ENCODE measurements at places on chromosomes 5 and 9. TPM values are rescaled to one million over a fixed set of nuclear protein-coding genes. Genes with fewer than 3 reads are reported as not detected.

DNA sequence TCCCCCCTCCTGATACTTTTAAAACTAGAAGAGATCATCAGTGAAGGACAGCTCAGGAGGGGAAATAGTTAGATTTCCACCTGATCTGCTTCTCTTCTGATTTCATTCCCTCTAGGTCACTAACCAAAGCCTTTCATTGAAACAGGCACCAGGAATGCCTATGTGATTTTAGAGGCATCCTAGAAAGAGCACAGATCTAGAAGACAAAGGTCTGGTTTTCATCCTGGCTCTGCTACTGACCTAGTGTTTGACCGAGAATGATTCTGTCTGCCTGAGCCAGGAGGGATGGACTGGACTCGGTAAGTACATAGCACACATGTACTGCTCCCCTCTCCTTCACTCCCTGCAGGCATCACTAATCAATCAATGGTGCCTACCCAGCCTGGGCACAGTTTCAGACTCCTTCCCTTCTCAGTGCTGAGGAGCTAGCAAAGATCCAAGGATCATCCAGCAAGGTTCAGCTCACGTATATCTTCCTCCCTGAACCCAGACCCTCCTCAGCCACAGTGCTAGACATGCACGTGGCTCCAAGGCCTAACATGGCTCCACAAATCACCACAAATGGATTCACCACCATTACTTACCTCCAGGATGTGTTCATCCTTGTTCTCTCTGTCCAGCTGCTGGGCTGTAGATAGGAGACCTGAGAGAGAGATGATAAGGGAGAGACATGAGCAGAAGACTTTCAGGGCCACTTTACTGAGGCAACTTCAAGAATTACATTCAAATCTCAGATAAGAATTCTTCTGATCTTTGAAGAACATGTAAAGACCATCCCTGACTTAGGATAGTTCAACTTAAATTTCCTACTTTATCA is 35.2 kb downstream of the FAT2 start:
- no peak for DNase-seq

DNA sequence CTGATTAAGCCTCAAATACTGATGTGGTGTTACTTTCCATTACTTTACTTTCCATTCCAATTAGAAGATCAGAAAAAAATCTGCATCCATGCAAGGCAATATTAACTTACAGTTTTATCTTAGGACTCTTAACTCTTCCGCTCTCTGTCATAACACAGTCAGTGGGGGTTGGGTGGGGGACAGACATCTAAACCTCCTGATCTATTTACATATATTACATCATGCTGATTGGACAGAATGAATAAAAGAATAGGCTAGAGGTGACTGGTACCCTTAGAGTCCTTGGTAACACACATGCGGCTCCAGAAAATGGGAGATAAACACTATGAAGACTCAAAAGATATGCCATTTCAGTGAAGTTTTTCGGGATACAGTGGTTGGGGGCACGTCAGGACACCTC is 27.6 kb downstream of the RAPGEF6 start:
- DNase-seq, result no peak

DNA sequence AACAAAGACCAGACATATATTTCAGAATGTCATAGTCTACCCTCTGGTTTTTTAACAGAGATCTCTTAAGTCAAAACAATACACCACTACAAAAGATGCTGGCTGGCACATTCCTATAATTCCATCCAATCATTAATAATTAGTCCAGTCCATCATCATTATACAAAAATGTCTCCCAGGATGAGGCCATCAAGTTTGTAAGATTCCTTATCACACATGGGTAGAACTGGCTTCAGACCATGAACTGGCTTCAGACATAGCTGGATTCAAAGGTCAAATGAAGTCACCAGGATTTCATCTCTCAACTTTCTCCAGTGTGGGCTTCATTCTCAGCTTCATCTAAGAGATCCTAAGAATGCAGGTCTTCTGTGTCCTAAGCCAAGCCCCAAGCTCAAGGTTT is 147.1 kb downstream of the ENC1 start:
- DNase-seq, result no peak

- DNase-seq, result no peak
These were observed 41.4 kb upstream of the IL7R start for GRCh38 chr5:35815089-35815936.

GRCh38 chr5:78511121-78511906 is 137.3 kb downstream of the LHFPL2 start:
- no peak for DNase-seq

- DNase-seq, result no peak
These were observed 51.8 kb upstream of the TGFBR1 start for GRCh38 chr9:99052815-99053715.

DNA sequence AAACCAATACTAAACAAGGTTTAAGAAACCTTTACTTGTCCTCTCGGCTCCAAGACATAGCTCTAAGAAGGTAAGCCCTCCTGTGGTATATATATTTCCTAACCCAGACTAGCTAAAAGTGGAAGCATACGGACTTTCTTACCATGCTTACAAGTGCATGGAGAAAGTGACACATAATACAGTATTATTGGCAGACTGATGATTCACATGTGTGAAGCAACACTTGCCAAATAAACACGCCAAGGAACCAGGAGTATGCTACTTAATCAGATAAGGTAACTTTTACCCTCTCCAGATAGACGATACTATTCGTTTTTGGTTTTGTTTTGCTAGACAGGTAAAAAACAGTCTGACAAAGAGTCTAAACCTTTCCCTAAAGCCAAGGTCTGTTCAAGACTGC is 264.1 kb downstream of the MLLT3 start:
- DNase-seq, result peak; percentile 13

DNA sequence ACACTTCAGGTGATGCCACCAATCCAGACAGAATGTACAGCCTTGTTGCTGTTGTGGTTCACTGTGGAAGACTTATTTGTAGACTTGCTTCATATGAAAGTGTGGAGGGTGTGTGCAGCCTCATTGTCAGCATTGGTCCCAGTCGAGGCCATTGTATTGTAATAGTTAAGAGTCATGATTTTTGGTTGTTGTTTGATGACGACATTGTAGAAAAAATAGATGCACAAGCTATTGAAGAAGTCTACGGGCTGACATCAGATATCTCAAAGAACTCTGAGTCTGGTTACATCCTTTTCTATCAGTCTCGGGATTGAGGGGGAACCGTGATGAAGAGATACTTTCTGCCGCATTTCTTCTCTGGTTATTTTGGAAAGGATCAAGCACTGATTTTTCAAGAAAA is 56.4 kb upstream of the TLX3 start:
- DNase-seq, result no peak

DNA sequence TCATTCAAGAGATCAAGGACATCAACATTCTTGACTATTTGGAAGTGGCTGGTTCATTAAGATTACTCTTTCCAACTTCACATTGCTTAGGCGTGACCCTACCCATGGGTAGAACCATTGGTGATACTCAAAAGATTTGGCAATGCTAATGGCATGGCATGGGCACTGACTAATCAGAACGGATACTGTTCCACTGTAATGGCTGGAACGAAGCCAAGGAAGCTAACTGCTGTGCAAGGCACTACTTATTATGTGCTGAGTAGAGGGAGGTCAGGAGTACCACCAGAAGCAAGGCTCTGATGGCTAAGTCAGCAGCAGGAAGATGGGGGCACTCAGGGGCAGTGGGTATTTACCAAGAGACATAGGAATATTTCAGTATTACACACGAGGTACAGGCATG is 31.9 kb downstream of the GNA14 start:
- DNase-seq, result no peak

XRCC4 gene
- total RNA-seq, result 11.4 TPM

FOXD4L4 gene
- total RNA-seq, result not detected

All from prostate gland (tissue), 2 donors.